ENCODE measurements at places on chromosomes 13 and 19.

DNA sequence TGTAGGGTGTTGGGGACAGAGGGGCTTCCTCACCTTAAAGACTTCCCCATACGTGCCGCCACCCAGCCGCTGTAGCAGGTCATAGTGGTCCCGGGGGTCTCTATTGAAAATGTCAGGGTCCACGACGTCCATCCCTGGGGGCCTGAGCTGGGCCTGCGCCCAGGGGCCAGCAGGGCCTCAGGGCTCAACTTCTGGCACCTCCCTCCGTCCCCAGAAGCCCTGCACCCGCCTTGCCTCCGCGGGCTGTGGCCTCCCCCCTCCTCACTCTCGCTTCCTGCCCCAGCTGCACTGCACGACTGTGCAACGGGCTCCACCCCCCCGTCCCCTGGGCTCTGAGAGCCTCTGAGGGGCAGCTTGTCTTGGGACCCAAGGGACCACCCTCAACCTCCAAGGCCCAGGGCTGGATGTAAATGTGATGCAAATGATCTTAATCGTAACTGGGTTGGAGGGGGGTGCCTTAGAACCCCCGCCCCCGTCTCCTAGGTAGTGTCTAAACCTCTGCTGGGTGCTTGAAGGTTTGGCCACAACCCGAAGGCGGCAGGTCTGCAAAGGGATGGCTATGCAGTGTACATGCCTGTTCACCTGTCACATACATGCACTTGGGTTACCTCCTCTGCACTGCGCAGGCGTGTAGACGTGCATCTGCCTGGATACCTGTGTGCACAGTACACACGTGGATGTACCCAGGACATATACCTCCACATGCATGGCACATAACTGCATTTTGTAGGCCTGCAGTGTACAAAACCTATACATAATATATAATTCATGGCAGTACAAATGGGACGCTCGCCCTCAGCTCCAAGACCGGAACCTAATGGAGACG, at the start of gene MAP4K1:
MAP4K1 (minus strand) TSS at position 190 of the 826 bp plus-strand sequence; CDS start at position 132, 58 bp downstream.
- peak; percentile 67 for DNase-seq

- DNase-seq = no peak
Measured at GRCh38 chr13:40910324-40911050, 108.6 kb downstream of the ELF1 start.

DNA sequence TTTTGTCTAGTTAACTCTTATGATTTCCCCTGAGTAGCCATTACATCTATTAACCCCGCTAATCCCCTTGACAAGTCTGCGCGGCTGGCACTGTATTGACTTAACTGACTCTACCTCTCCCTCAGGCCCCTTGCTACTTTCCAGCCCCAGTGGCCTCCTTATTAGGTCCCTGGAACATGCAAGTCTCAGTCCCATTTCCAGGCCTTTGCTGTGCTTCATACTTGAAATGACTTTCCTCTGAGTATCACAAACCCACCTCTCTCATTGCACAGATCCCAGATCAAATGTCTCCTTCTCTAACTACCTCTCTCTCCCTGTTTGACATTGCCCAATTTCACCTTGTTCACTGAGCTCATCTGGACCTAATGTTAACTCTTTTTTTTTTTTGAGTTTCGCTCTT, 13.2 kb downstream of the SPACA6 start:
- DNase-seq = no peak

DNA sequence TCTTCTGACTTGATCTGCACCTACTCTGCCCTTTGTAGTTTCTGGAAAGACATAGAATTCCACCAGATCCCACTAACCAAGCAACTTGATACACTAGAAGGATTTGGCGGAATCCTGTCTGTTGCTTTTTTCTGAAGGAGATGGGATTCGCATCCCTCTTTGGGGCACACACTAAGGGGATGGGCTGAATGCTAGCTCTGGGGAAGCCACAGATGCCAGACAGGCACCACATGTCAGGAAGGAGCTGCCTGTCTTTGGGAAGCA, 52.1 kb downstream of the SERP2 start:
- no peak for DNase-seq
